ENCODE measurements at places on chromosomes 6 and 20.

GRCh38 chr20:9052136-9052535, 16.8 kb upstream of the PLCB4 start:
- DNase-seq, result no peak

DNA sequence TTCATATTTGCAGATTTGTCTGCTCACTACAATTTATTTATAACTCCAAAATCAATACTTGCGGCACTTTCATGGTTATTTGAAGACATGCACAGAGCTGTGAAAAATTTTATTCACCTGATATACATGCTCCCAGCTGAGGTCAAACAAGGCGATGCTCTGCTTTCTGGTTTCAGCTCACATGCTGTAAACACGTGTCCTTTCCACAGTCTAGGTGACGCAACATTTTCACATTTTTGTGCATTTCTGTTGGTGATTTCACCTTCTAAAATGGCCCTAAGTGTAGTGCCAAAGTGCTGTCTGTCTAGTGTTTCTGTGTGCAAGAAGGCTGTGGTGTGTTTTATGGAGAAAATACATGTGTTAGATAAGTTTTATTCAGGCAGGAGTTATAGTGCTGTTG, 650.5 kb downstream of the RNF144B start:
- DNase-seq, result no peak

DNA sequence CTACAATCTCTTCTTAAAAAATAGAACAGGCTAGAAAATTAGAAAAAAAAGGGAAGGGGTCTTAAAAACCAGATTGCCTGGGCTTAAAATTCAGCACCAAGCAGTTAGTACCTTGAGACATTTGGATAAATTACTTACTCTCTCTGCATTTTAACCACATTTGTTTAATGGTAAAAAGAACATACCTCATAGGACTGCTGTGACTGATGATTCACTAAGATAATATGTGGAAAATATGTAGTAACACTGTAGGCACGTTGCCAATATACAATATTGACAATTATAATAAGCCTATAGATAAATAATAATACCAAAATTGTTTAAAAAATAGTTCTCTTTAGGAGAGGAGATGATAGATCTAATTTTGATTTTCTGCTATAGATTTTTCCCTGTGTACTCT, 750.4 kb downstream of the TENT5A start:
- no peak for DNase-seq

DNA sequence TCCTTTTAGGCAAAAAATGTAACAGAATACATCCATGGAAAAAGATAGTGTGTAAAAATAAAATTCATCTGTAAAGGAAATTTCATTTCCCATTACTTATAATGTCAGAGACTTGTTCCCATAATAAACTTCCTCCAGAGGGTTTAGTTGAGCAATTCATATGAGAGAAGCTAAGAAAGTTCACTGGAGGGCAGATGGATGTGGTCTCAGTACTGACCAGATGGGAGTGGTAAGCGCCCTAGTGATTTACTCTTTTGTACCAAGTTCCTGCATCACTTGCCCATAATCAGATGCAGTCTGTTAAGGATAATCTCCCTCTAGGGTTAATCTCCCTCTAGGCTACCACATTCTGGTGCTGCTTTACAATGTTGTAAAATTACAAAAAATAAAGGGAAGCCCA, 61.7 kb downstream of the ESF1 start:
- no peak for DNase-seq

GRCh38 chr6:132511210-132511830, 1.6 kb downstream of the STX7 start:
- no peak for DNase-seq

- DNase-seq, result no peak
Observed at GRCh38 chr6:56909115-56909907, 45.6 kb upstream of the BEND6 start.

GRCh38 chr20:17026346-17026745, 200.5 kb upstream of the PCSK2 start:
- DNase-seq, result no peak

Measured in nucleus accumbens (tissue), 56 donors.